HEK293T (cell line): ENCODE measurements at places on chromosomes 13 and 19.

- no peak for DNase-seq
Observed at GRCh38 chr19:45764945-45765701, 3.9 kb downstream of the SIX5 start.

- DNase-seq, result no peak
Observed at GRCh38 chr19:5251096-5252065, 89.2 kb downstream of the PTPRS start.

DNA sequence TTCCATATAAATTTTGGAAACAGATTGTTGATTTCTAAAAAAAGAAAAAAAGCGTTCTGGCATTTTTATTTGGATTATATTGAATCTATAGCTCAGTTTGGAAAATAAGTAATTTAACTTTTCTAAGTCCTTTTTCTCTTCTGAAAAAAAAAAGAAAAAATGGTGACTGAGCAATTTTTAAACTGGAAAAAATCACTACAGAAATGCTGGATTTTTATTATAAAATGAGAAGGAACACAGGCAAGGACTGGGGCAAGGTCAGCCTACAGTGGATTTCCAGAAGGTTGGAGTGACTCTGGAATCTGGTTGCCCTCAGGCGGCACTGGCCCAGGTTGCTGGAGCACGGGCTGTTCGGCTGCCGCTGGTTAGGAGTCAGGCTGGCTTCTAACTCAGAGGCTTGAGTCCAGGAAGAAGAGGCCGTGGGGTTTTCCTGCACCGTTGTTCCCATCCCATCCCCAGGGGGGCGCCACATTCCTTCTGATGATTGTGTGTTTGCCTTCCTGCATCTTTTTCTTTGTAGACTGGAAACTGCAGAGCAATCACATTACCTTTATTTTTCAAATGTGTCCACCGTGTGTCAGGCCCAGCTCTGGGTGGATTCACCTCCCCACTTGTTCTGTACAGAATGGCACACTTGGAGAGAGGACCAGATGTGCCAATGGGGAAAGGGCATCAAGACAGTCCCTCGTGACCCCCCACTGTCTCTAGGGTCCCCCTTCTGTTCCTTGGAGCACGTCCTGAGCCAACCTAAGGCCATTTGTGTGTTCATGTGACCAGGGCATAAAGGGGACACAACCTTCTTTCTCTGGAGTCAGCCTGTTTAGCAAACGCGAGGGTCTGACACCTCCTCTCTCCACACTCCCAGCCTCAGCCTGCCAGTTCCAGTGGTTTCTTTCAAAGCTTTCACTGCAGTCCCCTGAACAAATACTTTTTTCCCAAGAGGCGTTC, 44.5 kb upstream of the GTF3A start:
- DNase-seq, result peak; percentile 82

- DNase-seq, result no peak
Observed at GRCh38 chr19:38483016-38483630, 49.6 kb downstream of the RYR1 start.

DNA sequence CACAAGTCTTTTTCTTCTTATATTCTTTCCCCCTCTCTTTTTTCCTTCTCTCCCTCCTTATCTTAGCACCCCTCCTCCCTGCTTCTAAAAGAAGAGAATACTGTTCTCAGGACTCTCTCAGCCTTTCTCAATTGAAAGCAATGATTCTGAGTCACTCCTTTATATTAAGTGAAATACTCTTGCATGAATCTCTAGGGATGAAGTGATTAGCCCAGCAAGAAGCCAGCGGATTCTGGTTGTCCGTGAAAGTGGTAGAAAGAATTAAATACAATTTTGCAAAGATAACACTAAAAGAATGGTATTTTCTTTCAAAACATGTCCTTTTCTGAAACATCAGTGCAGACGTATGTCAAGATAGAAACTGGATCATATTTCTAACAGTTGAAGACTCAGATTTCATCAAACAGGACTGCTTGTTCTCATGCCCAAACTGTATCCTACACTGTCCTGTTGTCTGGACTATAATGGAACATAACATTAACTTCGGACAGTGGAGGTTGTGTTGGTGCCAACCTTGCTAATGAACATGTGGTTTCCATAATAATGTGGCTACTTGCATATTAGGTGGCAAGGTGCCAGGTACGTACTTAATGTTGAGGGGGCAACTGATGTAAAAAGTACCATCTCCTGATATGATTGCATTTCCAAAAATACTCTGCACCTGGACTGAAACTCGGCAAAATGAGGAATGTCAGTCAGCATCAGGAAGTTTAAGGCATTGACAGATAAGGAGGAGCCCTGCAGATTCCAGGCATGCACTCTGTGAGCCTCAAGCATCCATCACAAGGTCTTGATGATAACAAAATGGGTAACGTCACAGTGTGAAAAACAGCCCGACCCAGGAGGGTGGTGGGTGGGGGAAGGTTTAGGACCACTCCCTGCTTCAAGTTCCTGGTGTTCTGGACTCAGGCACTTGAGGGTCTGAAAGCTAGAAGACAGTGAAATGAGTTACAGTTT, 357.2 kb downstream of the DLEU7 start:
- DNase-seq, result no peak

GRCh38 chr13:55538424-55538823, 1602.3 kb upstream of the PRR20A start:
- no peak for DNase-seq

DNA sequence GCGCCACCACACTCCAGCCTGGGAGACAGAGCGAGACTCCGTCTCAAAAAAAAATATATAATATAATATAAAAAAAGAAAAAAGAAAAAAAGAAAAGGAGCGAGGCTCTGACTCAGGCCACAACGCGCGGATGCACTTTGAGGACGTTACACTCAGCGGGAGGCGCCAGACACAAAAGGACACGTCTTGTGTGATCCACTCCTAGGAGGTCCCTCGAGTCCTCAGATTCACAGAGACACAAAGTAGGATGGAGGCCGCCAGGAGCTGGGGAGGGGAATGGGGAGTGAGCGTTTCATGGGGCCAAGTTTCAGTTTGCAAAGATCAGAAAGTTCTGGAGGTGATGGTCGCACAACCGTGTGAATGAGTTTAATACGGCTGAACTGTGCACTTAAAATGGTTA, 8.5 kb upstream of the ABHD17A start:
- no peak for DNase-seq

- DNase-seq, result no peak
Observed at GRCh38 chr19:6010107-6010506, 32.2 kb upstream of the RANBP3 start.

DNA sequence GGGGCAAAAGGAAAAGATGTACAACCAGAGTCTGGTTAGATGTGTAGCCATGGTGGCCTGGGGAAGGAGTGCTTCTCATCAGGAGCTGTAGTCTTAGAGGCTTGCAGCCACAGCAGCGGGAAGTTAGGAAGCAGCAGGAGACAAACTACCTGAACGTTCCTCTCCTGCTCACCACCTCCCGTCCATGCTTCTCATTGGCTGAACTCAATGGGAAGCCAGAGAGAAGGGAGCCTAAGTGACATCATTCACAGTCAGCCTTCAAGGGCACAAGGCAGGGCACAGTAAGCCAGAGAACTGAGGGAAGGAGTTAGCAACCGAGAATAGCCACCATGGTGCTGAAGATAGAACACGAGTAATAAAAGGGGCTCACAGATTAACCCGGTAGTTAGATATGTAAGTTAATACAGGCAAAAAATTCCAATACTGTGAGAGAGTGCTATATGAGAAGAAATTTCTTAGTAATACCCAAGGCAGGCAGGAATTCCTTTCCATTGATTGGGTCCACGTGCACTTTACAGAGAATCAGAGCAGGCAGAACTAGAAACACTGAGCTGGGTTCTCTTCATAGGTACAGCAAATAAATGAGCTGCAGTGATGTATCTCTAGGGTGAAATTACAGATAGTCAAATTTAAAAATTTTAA, 391.5 kb upstream of the DACH1 start:
- DNase-seq, result no peak

- DNase-seq, result no peak
Observed at GRCh38 chr19:47649588-47649987, 40.7 kb downstream of the BICRA start.

GRCh38 chr13:73287831-73288230, 229.0 kb downstream of the KLF5 start:
- DNase-seq, result no peak

DNA sequence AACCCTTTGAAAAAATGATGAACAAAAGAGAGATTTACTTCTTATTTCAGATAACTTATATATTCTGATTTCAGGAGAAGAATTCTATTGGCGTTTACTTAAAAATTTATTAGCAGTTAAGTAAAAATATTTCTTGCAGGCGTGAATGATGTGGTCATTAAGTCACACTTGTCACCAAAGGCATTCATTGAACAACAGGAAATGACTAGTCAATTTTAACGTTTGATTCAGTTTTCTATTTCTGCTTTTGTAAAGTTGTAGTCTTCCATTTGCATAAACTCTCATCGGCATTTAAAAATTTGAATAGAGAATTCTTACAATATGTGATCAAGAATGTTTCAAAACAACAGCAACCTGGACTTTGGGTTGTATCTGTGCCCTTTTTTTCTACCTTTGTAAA, 83.4 kb downstream of the GPR12 start:
- DNase-seq, result no peak

GRCh38 chr19:3224346-3225168, at the start of gene CELF5:
TSS of gene CELF5 (plus strand) at chr19:3224661. CDS start at chr19:3224740, 79 bp downstream.
- peak; percentile 88 for DNase-seq
